D341Med (cell line): ENCODE measurements at places on chromosomes 12 and 14.

GRCh38 chr12:89946518-89947135 is 238.0 kb upstream of the ATP2B1 start:
- DNase-seq: no peak

GRCh38 chr14:78403278-78403815 is 233.2 kb downstream of the NRXN3 start:
- DNase-seq: no peak

- no peak for DNase-seq
Measured at GRCh38 chr12:64931321-64931720, 106.9 kb downstream of the TBC1D30 start.

- no peak for DNase-seq
Measured at GRCh38 chr14:54702014-54702491, 135.1 kb downstream of the SAMD4A start.

- no peak for DNase-seq
Measured at GRCh38 chr14:70828188-70828587, 18.9 kb upstream of the MAP3K9 start.
